Central memory CD8-positive, alpha-beta T cell (primary cell): ENCODE measurements at places on chromosomes 6 and 20.

DNA sequence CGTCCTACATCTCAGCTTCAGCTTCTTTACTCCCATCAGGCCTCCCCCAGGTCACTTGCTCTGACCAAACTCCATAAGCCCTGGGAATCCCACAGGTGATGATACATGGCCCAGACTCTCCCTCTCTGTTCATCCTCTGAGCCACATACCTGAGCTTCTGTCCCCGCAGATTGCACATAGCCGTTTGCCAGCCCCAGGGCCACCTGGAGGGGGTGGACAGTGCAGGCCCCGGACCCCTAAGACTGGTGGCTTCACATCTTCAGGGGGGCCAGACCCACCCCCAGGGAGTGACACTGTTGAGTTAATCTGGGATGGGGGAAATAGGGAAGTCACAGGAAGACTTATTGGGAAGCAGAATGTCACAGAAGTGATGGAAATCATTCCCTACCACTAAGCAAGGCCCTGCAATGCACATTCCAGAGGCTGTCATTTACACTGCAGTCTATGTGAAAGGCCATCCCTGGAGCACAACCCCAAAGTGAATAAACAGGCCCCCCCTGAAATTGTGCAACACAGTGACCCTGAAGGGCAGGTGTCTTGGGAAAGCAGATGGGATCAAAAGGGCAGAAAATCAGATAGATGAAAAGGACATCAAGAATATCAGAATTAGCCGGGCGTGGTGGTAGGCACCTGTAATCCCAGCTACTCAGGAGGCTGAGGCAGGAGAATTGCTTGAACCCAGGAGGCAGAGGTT lies 2.2 kb downstream of the RXRB start:
- DNase-seq: no peak

- no peak for DNase-seq
These were observed 34.9 kb downstream of the NHLRC1 start for GRCh38 chr6:18087396-18088165.

DNA sequence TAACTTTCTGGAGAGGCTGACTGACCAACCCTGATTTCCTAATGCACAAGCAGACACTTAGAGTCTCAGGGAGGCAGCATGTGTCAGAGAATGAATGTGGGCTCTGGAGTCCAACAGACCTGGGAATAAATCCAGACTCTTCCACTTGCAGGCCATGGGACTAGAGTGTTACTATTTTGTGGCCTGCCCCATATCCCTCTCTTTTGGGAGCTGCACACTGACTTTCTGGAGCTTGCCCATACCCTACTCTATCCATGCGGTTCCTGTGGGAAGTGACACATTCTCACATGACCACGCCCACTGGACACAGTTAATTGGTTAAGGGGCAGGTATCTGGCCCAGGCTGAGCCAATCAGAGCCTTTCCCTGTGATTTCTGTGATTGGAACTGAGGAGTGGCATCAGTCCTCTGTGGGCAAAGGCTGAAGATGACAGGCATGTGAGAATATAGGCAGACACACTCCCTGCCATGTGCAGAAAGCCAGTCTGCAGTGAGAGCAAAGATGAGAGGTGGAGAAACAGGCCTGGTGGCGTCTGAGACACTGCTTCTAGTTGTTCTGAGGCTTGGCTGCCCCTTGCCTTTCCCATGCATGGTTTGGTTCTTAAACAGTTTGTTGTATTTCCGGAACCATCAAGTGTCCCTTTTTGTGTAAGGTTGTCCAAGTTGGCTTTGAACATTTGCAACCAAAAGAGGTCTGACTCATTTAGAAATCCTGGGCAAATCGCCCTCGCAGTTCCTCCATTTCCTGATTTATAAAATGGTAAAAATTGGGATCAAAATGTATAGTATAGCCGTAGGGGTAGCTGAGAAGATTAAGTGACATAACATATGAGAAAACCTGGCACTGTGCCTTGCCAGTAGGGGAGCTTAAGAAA lies 125.6 kb downstream of the CDC5L start:
- DNase-seq: no peak

GRCh38 chr6:82570083-82570482 lies 206.5 kb downstream of the TPBG start:
- no peak for DNase-seq

DNA sequence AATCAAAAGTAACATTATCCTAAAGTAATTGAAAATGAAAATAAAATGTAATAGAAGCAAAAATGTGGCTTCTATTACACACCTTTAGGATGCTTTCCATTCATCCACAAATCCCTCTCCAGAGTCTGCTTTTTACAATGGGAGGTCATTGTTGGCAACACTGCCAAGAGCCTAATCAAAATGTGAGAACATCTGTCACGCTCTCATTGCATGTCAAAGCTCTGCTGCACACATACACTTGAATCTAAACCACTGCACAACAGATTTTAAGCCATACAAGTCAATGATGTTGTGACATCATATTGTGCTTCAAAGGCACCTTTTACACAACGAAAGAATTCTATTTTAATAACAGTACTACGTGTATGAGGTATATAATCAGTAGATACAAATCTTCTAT lies 82.1 kb downstream of the PREP start:
- no peak for DNase-seq

- DNase-seq: no peak
These were observed 1277.2 kb downstream of the GRIK2 start for GRCh38 chr6:102670735-102671134.

- DNase-seq: no peak
These were observed 101.1 kb downstream of the DLGAP4 start for GRCh38 chr20:36407199-36407733.

GRCh38 chr6:34273242-34273805 lies 24.5 kb upstream of the SMIM29 start:
- no peak for DNase-seq

- DNase-seq: no peak
These were observed 31.2 kb downstream of the TPX2 start for GRCh38 chr20:31770243-31770642.

DNA sequence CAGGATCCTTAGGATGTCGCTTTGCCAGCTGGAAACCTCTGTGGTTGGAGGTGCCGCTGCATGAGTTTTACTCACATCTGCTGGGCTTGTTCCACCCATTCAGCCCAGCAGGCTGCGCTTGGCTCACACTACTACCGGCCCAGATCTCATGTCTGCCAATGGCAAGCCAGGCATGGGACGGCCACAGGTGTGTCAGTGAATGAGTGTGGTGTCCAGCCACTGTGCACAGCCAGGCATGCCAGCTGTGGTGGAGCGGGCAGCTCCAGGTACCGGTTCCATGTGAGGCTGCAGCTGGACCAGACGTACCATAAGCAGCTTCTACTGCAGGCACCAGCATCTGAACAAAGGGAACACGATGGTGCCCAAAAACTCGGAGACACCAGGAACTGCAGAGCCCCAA lies 33.1 kb upstream of the ASF1A start:
- no peak for DNase-seq

GRCh38 chr20:11993886-11994461 lies 76.3 kb downstream of the BTBD3 start:
- DNase-seq: no peak

DNA sequence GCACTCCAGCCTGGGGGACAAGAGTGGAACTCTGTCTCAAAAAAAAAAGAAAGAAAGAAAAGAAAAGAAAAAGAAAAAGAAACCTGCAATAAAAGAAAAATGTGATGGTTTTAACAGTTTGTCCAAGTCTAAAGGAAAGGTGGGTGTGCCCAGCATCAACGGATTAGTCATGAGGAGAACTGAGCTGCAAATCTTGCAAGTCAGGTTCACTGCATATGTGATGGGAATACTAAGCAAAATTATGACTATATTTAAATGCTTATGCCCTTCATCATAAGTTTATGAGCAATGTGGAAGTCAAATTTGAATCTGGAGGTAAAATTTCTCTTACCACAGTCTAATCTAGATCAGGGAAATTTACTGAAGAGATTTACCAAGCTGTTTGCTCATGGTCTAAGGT lies 13.1 kb upstream of the CDK19 start:
- no peak for DNase-seq

GRCh38 chr6:128438393-128438792 lies 82.0 kb downstream of the PTPRK start:
- DNase-seq: no peak

- no peak for DNase-seq
These were observed 179.7 kb upstream of the MYLIP start for GRCh38 chr6:15948930-15949900.

GRCh38 chr20:51313358-51313827 lies 229.1 kb downstream of the NFATC2 start:
- no peak for DNase-seq

DNA sequence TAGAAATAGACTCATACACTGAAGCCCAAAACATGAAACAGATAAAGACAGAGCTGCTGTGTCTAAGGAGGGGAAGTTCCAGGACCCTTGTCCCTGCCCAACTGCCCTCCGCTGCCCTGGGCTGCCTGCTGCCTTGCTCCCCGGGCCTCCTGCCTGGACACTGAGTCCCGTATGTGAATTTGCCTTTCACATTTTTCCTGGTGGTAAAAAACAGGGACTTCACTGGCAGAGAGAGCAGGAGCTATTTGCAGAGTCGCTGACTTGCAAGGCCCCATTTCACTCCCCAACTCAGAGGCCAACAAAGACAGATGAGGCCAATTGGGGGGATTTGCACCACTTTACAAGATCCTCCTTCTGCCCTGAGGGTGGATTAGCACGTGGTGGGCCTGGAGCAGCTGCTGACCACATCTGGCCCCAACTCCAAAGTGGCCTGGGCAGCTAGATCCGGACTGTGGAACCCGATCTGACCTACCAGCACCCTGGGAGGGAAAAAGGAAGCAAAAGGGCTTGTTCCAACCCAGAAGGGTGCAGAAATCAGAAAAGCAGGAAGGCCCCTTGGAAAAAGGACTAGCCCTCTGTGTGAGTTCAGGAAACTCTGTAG lies 61.4 kb downstream of the NOL4L start:
- DNase-seq: no peak

DNA sequence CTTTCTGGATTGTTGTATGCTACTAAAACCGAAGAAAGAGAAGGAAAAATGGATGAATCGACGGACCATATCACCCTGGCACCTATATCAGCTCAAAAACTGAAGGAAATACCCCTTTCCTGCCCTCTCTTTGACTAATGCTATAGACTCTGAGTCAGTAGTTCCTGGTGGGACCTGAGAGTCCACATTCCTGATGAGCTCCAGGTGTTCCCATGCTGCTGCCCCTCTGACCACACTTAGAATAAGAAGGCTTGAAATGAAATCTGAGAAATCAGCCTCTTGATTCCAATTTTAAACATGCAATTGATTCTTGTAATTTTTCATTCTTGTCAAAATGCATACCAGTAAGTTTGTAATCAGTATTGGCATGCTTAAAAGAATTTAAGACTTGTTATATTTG lies 75.2 kb downstream of the PRL start:
- no peak for DNase-seq

- DNase-seq: no peak
These were observed 3.3 kb downstream of the SIM1 start for GRCh38 chr6:100461278-100461916.

GRCh38 chr6:54861905-54862616 lies 15.5 kb downstream of the FAM83B start:
- DNase-seq: no peak

- DNase-seq: no peak
These were observed 9.4 kb upstream of the TMEM14A start for GRCh38 chr6:52661551-52661950.

DNA sequence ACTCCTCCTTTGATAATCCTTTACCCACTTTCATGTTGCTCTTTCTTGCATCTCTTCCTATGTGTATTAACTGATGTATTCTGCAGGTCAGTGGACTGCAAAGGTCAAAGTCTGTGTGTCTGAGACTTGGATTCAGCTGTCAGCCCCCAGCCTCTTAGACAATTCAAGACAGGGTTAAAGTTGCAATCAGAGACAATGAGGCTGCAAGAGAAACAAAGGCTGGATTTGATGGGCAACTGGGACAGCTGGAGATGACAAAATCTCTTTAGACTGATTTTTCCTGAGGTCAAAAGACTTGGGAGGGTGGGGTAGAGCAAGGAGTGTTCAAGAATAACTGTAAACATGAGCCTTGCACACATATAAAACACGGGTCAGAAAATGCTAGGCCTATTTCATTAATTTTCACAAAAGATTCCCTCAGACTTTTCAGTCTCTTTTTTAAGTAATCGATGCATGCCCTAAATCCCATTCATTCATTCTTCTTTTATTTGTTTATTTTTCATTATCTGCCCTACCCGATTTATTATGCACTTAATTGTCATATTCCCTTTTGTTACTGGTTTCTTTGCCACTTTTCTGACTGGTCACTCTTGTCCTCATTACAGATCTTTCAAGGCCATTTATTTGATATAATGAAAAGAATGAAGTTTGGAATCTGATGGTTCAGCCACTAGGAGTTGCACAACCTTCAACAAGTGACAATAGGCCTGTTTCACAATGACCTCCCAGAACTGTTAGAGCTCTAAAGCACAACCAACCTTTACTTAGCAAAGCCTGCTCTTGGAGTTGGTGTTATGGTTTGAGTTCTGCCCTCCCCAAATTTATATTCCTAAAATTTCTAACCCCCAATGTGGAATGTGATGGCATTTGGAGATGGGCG lies 33.8 kb upstream of the AKAP12 start:
- DNase-seq: no peak

DNA sequence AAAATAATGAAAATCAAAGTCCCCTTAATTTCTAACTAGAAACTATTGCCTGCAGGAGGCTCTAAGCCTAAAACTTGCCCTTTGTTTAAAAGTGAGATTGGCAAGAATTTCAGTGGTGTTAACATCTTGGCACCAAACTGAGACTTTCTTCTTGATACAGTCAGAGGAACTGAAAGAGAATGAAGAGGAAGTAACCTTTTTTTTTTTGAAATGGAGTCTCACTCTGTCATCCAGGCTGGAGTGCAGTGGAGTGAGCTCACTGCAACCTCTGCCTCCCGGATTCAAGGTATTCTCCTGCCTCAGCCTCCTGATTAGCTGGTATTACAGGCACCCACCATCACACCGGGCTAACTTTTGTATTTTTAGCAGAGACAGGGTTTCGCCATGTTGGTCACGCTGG lies 3.6 kb downstream of the DOP1A start:
- DNase-seq: no peak

- no peak for DNase-seq
These were observed 35.8 kb downstream of the RIPOR2 start for GRCh38 chr6:24899997-24900325.

DNA sequence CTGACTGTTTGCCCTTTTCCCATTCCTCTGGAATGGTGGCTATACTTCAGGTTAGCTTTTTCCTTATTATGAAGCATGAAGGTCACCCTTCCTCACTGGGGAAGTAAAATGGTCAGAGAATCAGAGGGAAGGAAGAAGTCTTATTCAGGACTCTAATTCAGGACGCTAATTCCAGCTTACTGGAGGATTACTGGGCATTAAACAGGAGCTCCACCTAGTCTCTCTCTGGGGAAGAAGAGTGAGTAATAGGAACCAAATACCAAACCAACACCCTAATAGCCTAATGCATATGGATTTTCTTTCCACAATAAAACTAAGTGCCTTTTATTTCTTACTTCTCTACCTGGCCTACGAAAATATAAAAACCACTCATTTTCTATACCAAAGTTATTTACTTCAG lies 10.1 kb downstream of the CRISP1 start:
- DNase-seq: no peak

DNA sequence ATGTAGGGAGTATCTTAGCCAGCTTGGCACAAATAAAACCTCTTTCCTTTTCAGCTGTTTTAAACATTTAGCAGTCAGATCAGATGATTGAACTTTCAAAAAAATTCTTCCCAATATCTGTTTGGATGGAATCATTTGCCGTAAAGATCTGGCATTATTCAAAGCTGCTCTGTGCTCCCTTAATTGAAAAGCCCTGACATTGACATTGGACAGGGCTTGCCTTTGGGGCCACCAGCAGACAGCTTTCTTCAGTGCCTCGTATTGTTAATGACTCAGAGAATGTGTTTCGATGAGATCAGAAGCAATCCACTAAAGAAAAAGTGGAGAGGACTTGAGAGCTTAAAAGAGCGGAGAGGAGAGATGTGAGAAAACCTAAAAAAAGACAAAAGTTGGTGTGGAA lies 343.5 kb downstream of the NRN1 start:
- DNase-seq: no peak
